Activated CD8-positive, alpha-beta memory T cell treated with anti-CD3 and anti-CD28 coated beads for 48 hours (primary cell): ENCODE measurements at places on chromosomes 11 and 22.

GRCh38 chr22:31566484-31566883 is 70.1 kb downstream of the SFI1 start:
- DNase-seq, result no peak

GRCh38 chr22:24414984-24415945 is 12.1 kb upstream of the ADORA2A start:
- no peak for DNase-seq

DNA sequence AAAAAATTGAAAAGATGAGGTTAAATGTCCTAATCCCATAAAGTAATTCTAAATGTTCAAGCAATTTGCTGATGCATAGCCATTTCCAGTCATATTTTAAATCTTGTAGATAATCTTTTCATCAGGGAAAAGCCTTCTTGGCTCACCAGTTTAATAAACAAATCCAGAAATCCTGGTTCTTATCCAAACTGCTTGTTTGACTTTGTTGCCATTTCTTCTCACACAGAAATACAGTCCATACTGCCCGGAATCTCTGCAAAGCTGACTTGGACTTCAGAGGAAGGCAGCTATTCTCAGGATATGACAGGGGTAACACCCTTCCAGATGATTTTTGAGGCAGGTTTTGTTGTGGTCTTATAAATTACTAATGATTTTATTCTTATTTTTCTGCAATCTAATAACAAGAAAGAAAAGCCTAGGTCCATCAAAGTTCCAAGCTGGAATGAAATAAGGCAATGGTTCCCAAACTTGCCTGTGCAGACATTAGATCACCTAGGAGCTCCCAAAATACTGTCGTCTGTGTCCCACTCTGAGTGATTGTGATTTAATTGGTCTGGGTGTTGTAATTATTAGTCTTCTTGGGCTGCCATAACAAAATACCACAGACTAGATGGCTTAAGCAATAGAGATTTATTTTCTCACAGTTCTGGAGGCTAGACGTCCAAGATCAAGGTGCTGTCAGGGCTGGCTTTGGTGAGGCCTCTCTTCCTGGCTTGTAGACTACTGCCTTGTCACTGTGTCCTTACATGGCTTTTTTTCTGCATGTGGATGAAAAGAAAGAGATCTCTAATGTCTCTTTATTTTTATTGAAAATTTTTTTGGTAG is 55.1 kb upstream of the RCE1 start:
- no peak for DNase-seq

- no peak for DNase-seq
These were observed 37.0 kb downstream of the PRCP start for GRCh38 chr11:82863209-82863608.

GRCh38 chr22:17862646-17863181 is 88.4 kb upstream of the BID start:
- DNase-seq, result no peak

DNA sequence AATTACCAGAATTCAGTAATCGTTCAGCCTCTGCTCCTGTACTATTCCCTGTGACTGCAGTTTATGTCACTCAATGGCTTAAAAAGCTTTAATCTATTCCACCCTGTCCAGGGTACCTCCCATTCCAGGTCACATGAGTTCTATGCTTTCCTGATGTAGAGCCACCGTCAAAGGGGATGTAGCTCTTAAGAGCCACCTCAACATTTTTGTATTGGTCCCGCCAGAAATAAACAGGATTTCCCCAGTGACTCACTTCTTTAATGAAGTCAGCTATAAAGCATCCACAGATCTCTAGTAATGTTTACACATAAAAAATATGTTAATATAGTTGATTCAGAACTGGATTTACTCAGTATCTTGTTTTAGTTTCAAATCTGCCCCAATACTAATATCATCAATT is 1.3 kb upstream of the OR8D1 start:
- no peak for DNase-seq

DNA sequence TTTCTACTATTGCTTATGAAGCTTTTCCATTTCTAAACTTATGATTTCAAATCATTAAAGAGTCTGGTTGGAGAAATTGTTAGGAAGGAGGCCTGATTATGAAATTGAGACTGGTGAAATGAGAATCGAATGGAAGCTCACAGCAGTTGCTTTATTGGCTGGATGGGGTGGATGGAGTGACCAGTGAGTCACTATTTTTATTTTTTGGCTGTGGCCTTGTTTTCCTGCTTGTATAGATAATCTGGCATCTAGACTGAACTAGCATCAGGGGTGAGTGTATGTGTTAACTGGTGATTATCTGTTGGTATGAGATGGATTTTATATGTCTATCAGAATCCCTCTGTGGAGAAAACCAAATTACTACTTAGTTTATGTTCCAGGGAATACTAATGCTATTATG is 36.2 kb downstream of the UVRAG start:
- DNase-seq, result no peak

DNA sequence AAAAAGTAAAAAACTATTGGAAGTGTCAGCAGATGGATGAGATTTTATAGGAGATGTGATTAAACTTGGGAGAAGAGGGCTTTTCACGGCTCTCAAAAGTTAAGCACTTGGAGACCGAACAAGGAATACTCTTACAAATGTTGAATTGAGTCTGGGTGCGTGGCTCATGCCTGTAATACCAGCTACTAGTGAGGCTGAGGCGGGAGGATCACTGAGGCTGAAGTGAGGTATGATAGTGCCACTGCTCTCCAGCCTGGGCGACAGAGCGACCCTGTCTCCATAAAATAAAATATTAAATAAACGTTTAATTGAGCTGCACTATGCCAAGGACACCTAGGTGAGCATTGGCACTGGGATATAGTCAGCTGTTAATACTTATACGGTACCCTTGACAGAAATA is 1.9 kb downstream of the CEP57 start:
- no peak for DNase-seq

DNA sequence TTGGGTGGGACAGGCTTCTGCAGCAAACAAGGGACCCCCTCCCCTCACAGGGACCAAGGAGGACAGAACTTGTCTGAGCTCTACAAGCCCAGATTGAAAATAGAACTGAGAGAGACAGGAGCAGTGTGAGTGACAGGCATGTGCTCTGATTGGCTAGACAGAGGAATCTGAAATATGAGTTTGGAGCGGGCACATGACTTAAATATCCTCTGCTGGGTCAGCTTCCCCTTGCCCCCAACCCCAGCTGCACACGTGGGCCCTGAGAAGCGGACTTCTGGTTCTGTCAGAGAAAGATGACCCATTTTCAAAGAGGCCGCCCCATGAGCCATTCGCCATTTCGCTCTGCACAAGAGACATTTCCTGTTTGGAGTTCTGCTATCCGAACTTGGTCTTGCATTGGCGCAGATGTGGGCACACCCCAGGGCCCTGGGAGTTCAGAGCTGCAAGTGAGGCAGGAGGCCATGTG is 5.3 kb downstream of the TUBA8 start:
- DNase-seq, result no peak

DNA sequence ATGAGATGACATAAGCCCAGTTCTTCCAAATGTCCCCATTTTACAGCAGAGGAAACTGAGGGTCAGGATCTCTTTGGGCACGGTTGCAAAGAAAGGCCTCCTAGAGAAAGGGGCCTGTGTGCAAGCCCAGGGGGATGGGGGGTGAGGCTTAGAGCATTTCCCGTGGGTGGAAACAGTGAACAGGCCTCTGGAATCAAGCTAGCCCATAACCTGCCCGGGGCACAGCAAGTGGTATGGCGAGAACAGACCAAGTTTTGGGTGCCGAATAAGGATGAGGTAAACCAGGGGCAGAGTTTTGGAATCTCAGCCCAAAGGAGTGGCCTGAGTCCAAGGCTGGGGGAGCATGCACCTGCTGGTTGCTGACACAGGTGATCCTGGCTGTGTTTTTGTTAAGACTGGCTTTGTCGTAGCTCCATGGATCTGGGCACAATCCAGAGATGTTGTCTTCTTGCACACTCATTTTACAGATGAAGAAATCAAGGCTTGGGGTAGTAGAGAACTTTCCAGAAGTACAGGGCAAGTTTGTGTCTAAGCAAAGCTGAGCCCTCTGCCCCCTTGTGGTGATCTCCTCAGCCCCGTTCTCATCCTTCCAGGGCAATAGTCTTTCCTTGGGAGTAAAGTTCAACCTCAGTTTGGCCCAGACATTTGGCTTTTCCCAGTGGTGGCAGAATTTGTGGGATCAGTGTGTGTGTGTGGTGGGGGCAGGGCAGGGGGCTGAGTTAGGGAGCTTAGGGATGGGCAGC is 53.5 kb upstream of the MYEOV start:
- DNase-seq, result no peak

GRCh38 chr22:37316875-37317371 is 34.6 kb downstream of the CYTH4 start:
- DNase-seq, result no peak

DNA sequence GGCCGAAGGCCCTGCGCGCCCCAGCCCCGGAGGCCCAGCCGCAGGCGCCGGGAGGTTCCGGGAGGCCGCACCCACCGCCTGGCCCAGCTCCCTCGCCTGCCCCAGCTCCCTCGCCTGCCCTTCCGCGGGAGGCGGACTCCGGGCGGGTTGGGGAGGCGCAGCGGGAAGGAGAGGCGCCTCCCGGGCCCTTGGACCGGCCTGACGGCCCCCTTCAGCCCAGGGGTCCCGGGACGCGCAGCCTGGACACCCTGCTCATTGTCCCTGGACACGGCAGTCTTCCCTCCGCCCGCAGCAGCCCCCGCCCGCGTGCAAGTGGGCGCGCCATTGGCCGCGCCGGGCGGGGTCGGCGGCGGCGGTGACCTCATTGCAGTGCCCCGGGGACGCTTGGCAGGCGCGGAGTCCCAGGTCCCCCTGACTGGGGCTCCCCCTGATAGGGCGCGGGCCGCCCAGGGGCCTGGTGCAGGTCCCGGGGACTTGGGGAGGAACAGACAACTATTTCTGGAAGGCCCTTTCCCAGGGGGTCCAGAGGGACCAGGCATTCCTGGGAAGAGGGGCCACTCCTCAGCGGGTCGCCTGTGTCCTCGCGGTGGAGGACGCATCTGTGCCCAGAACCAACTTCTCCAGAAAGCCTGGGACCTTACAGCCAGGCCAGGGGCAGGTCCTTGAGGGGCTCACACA is 501 bp downstream of the CD151 start:
- DNase-seq, result no peak

DNA sequence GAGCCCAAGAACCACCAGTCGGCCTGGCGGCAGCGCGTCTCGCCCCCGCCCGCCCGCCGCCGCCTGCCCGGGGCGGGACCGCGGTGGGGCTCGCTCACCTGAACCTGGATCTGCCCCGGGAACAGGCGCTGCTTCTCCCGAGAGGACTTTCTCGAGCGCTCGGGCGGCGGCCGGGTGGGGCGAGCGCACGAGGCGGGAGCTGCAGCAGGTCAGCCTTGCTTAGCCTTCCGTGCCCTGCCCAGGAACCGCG is 133 bp downstream of the MYH9 start:
- no peak for DNase-seq

- no peak for DNase-seq
These were observed 113.1 kb upstream of the HSD17B12 start for GRCh38 chr11:43567396-43567975.

DNA sequence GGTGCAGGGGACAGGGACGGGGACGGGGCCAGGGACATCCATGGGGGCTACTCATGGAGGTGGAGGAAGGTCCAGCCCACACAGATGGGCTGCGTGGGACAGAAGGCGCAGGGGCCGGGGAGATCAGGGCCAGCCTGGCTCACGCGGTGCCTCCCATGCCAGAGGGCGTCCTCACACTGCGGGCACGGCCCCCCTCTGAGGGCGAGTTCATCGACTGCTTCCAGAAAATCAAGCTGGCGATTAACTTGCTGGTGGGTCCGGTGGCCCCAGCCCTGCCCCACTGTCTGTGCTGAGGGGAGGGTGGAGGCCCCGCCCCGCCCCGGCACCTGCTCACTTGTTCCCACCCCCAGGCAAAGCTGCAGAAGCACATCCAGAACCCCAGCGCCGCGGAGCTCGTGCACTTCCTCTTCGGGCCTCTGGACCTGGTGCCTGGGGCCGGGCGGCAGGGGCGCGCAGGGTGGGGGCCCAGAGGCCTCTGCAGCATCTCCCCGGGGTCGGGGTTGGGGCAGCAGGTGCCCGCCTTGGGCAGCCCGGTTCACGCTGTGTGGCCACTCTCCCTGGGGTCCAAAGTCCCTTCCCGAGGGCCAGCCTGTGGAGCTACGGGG is 15.8 kb downstream of the EPS8L2 start:
- DNase-seq, result no peak

GRCh38 chr11:3135481-3136440 is 29.3 kb downstream of the OSBPL5 start:
- DNase-seq, result no peak

DNA sequence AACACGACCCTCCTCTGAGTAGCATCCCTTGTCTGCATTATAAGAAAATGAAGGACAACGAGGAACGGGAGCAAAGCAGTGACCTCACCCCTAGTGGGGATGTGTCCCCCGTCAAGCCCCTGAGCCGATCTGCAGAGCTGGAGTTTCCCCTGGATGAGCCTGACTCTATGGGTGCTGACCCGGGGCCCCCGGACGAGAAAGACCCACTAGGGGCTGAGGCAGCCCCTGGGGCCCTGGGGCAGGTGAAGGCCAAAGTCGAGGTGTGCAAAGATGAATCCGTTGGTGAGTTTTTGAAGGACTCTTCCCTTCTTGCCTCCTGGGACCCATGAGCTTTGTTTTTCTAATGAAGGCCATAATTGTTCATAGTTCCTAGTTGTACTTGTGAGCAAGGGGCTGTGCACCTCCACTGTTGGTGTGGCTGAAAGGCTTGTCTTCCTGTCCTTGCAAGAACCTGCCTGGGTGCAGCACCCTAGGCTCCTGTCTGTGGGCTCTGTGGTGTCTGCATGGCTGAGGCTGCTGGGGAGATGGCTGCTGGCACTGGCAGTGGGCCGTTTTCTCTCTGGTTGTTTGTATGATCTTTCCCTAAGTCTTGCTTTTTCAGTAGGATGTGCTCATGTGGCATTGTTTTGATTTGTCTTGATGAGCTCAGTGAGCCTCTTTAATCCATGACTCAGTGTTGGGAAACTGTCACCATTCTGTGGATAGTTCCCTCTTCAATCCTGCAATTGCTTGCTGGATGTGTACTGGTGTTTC is 10.1 kb downstream of the DGCR8 start:
- no peak for DNase-seq

- no peak for DNase-seq
These were observed 250.4 kb upstream of the SORL1-AS1 start for GRCh38 chr11:121703201-121703600.

DNA sequence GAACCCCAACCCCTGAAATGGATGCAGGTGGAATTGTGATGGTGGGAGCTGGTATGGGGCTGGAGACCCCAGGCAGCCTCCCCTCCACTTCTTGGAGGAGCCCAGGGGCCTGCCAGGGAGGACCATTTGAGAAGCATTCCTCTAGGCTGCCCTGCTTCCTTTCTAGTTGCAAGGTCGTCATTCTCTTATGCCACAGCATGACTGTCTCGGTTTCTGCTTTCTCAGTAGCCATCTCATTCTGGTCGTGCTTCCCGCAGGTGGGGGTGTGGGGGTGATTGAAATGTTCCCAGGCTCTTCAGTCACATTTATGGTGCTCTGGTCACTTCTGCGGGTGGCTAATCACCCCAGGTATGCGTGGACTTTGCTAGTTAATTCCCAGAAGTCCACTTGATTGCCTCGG is 223.7 kb upstream of the TBCEL start:
- no peak for DNase-seq
